SIG-M5 (cell line): ENCODE measurements at places on chromosomes 5 and 9.

DNA sequence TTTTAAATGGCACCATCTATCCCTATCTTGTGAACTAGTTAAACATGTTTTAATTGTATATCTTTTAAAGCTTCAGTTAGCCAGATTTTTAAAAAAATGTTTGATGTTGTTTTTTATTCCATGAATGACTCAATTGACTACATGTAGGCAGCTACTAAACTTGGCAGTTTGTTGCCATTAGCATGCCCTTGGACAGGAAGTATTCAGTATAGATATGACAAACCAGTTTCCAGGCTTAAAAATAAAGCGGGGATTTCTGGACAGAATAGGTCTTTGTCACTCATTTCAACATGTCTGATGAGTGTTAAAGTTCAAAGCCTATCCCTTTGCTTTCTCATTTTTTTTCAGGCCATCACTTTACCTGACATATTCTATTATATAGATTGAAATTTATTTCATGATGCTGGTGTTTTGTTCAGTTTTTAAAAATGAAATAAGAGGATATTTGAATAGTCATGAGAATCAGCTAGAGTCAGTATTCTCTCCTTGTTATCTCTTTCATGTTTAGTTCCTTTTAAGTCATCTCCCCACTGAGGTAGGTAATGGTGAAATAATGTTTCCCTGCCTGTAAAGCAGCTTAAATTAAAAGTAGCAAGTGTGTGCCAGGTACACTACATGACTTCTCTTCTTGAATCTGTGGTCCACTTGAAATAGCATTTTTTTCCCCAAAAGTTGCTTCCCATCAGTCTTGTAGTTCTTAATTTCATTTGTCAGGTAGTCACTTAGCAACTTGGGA lies 11.9 kb downstream of the TNFAIP8 start:
- DNase-seq: no peak

- DNase-seq: no peak
Observed at GRCh38 chr9:25648116-25648515, 30.1 kb downstream of the TUSC1 start.

DNA sequence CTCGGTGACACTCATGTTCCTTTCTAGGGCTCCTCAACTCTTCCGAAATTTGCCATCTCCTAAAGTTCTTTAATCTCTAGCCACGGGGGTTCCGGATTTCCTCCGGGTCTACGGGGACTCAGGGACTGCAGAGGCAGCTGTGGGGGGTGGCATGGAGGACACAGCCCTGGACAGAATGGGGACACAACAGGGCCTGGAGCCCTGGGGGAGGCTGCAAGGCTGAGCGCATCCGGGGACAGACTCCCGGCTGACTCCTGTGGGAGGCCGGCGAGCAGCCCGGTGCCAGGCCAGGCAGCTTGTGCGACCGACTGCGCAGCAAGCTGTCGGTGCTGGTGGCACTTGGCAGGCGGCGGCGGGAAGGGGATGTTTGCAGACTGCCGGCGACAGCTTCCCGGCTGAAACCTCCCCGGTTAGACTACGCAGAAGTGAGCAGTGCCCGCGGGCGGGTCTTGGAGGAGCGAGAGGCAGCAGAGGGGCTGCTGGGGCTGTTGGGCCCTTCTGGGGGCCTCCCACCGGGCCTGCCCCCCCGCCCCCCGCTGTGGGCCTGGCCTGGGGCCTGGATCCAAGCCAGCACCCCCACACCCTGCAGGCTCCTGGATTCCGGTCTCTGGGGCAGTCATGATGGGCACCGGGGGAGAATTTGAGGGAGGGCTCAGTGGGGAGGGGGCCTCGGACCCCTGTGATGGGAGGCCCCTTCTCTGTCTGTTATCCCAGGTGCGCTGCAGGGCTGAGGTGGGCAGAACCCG lies 28.7 kb upstream of the UBAC1 start:
- no peak for DNase-seq

DNA sequence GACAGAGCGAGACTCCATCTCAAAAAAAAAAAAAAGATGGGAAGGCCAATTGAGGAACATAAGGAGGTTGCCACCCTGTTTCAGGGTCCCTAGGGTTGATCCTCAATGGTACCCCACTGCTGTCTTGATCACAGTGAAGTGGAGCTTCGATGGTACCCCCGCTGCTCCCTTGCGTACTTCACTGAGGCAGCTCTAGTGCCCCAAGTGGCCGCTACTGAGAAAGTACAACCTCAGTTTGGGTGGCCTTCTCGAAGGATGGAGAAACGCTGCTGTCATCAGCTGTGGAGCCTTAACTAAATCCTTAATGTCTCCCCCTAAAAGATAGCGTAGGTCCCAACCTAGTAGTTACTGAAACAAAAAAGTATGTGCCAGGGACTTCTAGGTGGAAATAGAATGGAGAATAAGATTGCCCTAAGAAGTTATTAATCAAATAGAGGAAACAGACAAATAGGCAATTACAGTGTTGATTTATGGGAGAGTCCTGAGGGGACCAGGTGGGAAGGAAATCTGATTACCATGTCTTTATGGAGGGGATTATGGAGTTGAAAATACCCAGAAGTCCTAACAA lies 6.3 kb downstream of the TESK1 start:
- DNase-seq: no peak

DNA sequence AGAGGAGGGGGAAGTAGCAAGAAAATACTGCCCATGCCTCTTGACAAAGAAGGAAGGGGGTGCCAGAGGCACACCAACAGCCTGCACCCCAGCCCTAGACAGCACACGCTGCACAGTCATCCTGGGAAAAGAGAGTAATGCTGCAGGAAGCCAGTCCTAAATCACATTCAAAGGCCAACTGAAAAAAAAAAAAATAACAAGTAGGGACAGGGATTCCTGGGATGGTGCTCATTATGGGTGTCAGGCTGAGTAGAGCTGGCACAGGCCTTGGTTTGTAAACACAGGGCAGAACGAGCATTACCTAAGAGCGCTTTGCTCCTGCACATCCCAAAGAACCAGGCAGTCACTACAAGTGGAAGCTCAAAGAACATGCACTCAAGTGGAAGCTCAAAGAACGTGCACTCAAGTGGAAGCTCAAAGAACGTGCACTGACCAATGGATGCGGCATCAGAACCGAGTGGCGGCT lies 7.8 kb downstream of the RAPGEF1 start:
- DNase-seq: no peak

GRCh38 chr9:79524266-79524665 lies 47.5 kb upstream of the TLE4 start:
- DNase-seq: no peak

GRCh38 chr5:16726538-16726946 lies 109.7 kb upstream of the RETREG1 start:
- DNase-seq: no peak

- DNase-seq: no peak
Observed at GRCh38 chr9:133932181-133932580, 59.9 kb downstream of the VAV2 start.

- DNase-seq: no peak
Observed at GRCh38 chr9:137610944-137611343, 5.5 kb downstream of the ARRDC1 start.

- DNase-seq: no peak
Observed at GRCh38 chr5:89213573-89213972, 330.6 kb upstream of the MEF2C start.

DNA sequence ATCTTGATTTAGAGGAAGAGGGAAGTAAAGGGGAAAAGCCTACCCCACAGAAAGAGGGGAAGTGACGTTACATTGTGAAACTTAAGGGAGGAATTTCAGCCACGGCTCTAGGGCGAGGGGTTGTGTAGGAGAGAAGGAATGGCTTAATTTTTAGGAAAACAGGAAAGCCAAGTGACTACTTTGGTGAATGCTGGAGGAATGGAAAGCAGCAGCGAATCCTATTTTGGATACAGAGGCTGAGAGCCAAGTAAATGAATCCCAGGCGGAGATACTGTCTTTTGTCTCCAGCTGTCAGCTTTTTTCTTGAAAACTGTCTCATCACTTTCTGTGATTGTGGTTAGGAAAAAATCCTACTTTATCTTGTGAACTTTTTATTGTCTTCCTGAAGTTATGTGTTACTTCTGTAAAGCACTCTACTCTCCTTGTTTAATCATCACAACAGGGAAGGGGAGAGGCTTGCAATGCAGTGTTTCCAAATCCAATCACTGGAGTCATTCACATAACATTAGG lies 188.4 kb downstream of the TSSK1B start:
- no peak for DNase-seq

- no peak for DNase-seq
Observed at GRCh38 chr5:124238350-124238749, 508.1 kb downstream of the ZNF608 start.

GRCh38 chr5:11415751-11416150 lies 488.5 kb downstream of the CTNND2 start:
- DNase-seq: no peak

DNA sequence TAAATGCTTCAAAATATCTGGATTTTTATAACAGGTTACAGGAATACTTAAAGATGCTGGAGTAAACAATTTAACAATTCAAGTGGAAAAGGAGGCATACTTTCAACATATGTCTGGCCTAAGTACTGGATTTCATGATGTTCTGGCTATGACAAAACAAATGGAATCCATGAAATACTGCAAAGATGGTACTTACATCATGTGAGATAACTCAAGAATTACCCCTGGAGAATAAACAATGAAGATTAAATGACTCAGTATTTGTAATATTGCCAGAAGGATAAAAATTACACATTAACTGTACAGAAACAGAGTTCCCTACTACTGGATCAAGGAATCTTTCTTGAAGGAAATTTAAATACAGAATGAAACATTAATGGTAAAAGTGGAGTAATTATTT lies 35.6 kb downstream of the SLC30A5 start:
- DNase-seq: no peak

GRCh38 chr9:15121630-15122029 lies 185.4 kb downstream of the TTC39B start:
- DNase-seq: no peak

GRCh38 chr9:108412755-108413154 lies 443.0 kb downstream of the ACTL7B start:
- no peak for DNase-seq

DNA sequence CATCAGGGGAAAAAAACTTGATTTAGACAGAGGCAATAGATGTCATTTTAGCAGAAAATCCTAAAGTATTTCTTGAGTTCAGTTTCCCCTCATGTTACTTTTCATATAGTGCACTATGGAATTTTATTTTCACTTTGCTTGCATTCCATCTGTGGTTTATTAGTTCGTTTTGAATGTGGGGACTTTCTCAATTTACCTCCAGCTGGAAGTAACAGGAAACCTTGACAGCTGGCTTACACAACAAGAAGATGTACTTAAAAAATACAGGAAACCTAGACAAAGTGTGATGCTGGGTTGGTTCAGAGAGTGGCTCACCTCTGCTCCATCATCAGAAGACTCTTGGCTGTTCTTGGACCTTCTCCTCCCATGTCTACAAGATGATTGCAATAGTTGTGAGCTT lies 567.0 kb downstream of the CETN3 start:
- no peak for DNase-seq

GRCh38 chr9:110179734-110180133 lies 28.2 kb downstream of the C9orf152 start:
- DNase-seq: no peak

- no peak for DNase-seq
Observed at GRCh38 chr5:103927739-103928138, 365.1 kb upstream of the NUDT12 start.

- DNase-seq: no peak
Observed at GRCh38 chr5:78334811-78335210, 25.6 kb upstream of the SCAMP1 start.
